ENCODE measurements at places on chromosomes 3 and 15. TPM values are rescaled to one million over a fixed set of nuclear protein-coding genes. Genes with fewer than 3 reads are reported as not detected.

Gene IL20RB
- total RNA-seq: 1.1 TPM

Gene SCG3
- total RNA-seq: not detected

Gene ACOX2
- total RNA-seq: 2.2 TPM

Gene COL7A1
- total RNA-seq: 128 TPM

Gene ZNF80
- total RNA-seq: not detected

Gene ULK3
- 35.9 TPM for total RNA-seq

Gene OCA2
- not detected for total RNA-seq

Gene ABTB1
- total RNA-seq: 4.2 TPM

Gene SUSD5
- total RNA-seq: 11.6 TPM

Gene GALK2
- total RNA-seq: 34.5 TPM

Gene EPHB1
- total RNA-seq: not detected

Gene COPB2
- total RNA-seq: 205 TPM

Gene NUP210
- 16.3 TPM for total RNA-seq

Gene GOLGA8J
- total RNA-seq: 0.40 TPM

Gene POPDC2
- not detected for total RNA-seq

Gene PAQR5
- total RNA-seq: 5.3 TPM

Gene CTDSPL
- 26.7 TPM for total RNA-seq

Gene SLC6A11
- total RNA-seq: not detected

Gene KNG1
- total RNA-seq: not detected

Gene TICRR
- 6.4 TPM for total RNA-seq

Gene C3orf49
- not detected for total RNA-seq

Gene SLCO2A1
- 0.24 TPM for total RNA-seq

Gene HRG
- not detected for total RNA-seq

Gene AHSG
- not detected for total RNA-seq

Gene CLEC3B
- not detected for total RNA-seq

Gene INSYN1
- total RNA-seq: 1.5 TPM

Gene P2RY12
- not detected for total RNA-seq

Gene EXD1
- total RNA-seq: not detected

Gene EOGT
- 16.9 TPM for total RNA-seq

Gene SLC2A2
- 0.07 TPM for total RNA-seq

Gene NANOGP8
- not detected for total RNA-seq

Gene NME9
- not detected for total RNA-seq

Gene PEX5L
- total RNA-seq: 0.12 TPM

Gene NEK11
- 4.3 TPM for total RNA-seq

Gene GP9
- total RNA-seq: not detected

Gene SLC24A5
- not detected for total RNA-seq

Gene C2CD4A
- 0.26 TPM for total RNA-seq

Gene DNAJC19
- total RNA-seq: 83.7 TPM

Gene DUOXA2
- not detected for total RNA-seq

Gene C3orf80
- total RNA-seq: not detected

Data from A172 (cell line).